ENCODE measurements at places on chromosomes 2 and 18.

- no peak for DNase-seq
Measured at GRCh38 chr2:29657674-29658073, 263.7 kb downstream of the ALK start.

DNA sequence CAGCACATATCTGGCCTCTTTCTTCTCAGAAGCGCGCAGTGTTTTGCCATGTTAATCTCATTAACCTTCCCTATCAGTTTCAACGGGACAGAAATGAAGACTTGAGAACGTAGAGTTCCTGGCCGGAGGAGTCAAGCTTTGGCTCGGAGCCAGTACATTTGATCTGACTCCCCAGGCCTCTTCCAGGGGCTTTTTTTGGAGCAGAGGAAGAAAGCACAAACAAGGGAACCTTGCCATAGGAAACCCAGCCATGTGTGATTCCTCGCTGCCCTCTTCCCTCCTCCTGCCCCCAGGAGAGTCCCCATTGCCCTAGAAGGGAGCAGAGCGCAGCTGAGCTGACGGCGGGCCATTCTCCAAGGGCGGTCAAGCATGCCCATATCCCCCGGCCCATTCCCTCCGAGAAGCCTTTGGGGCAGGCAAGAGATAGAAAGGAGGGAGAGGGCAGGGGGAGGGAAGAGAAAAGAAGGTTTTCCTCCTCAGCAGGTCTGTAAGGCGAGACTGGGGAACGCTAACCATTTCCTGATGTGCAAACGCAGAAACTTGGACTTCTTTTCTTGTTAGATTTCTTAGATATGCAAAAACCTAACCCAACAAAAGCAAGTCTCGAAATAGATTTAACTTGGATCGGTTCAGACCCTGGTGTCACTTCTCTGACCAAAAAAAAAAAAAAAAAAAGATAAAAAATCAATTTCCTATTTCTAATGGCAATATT lies 63.7 kb upstream of the POU3F3 start:
- DNase-seq, result no peak

DNA sequence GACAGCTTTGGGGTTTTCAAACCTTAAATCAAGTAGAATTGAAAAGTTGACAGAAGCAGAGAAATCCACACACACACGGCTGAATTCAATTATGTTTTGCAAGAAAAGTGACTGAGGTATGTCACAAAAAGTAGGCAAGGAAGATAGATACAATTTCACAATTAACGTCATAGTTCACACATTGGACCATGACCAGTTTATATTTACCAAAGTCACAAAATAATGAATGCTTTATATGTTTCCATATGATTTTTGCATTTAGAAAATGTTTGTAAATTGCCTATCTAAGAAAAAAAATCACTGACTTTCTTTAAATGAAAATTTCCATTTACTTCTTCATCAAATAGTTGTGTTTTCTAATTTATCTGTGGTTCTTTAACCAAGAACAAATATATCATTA lies 29.4 kb upstream of the ZNF516 start:
- DNase-seq, result no peak

DNA sequence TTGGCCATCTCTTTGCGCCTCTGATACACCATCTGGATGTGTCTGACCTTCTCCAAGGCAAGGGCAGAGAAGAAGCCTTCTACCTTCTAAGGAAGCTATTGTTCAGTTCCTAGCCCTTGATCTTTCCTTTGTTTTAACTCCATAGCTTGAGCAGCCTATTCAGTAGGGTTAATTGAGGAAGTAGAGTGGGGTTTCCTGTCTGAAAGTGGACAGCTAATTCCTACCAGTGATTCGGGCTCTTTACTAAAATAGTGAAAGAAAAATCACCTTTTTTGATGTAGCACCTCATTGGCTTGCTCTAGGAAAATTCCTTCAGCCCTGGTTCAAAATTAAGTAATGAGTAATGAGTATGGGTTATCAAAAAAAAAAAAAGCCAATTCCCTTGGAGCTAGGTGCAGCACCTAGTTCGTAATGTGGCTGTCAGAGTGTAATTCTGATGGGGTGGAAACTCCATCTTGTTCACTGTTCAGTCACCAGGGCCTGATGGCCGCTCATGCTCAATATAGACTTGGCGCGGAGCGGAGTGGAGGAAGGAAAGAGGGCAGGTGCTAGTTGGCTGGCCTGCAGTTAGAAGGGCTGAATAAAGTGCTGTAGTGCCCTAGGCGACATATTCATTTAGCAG lies 2.9 kb upstream of the MGAT5 start:
- DNase-seq, result no peak

- DNase-seq, result no peak
Measured at GRCh38 chr18:30093376-30093775, 949.2 kb downstream of the DSC3 start.

DNA sequence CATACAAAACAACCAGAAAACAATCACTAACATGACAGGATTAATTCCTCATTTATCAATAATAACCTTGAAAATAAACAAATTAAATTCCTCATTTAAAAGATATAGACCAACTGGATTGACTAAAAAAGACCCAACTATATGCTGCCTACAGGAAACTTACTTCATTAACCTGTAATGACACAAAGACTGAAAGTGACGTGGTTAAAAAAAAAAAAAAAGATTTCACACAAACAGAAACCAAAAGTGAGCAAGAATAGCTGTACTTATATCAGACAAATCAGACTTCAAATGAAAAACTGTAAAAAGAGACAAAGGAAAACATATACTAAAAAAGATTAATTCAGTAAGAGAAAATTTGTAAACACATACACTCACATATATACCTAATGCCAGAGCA lies 201.2 kb downstream of the CCDC178 start:
- no peak for DNase-seq

DNA sequence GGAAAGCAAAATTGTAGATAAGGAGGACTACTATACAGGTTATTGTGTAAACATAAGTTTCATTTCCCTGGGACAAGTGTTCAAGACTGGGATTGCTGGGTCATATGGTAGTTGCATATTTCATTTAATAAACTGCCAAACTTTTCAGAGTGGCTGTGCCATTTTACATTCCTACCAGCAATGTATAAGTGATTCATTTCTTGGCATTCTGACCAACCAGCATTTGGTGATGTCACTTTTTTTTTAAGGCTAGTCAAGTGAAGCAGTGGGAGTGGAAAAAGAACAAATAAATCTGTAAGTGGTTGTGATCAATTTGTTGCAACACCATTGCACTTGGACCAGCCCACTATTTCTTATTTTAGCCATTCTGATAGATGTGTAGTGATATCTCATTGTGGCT lies 5.2 kb upstream of the CHCHD5 start:
- DNase-seq, result no peak

GRCh38 chr2:11520092-11520693 lies 13.7 kb upstream of the GREB1 start:
- DNase-seq, result no peak

GRCh38 chr2:104678181-104678580 lies 175.7 kb upstream of the POU3F3 start:
- DNase-seq, result no peak

- no peak for DNase-seq
Measured at GRCh38 chr2:45345331-45346234, 265.5 kb downstream of the SRBD1 start.

- no peak for DNase-seq
Measured at GRCh38 chr18:26741048-26741447, 124.5 kb downstream of the AQP4 start.

GRCh38 chr2:143607231-143608062 lies 478.2 kb downstream of the ARHGAP15 start:
- DNase-seq, result no peak

DNA sequence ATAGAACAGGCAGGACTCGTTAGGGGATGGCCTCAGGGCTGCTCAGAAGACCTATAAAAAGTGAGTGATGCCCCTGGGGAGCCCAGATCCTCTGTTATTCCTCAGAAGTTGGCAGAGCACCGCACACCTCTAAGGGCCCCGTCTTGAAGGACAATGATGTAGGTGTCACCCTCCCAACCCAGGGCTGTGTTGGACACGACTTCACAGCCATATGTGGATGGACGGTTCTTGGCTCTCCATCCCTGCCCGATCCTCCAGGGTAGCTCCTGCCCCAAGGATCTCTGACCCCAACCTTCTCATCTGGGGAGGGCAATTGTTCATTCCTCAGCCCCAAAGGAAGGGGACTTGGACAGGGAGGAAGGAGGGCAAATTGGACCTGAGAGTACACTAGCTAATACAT lies 246.1 kb downstream of the DYSF start:
- DNase-seq, result no peak

DNA sequence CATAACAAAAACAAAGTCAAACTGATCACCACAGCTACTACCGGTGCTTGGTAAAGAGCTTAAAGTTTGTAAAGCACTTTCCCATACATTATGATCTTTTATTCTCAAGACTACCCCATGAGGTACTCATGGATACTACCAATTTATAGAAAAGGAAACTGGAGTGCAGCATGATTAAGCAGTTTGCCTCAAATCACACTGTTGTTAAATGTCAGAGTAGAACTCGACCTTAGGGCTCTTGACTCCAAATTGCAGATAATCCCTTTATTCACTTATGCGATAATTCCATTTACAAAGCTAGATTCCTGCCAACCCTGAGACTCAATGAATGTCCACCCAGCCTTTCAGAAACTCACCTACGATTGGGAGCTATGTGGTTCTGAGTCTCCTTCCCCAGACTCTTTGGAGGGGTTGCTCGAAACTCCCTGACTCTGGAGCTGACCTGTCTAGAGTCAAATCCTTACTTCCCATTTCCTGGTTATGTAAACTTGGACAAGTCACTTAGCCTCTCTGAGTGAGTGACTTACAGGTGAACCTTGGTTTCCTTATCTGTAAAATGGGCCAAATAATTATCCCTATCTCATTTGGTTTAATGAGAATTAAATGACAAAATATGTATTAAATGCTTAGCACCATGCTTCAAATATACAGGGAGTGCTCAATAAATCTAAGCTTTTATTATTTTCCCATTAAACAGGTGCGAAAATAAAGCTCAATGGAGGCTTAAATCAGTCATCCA lies 47.4 kb downstream of the PSD4 start:
- no peak for DNase-seq

DNA sequence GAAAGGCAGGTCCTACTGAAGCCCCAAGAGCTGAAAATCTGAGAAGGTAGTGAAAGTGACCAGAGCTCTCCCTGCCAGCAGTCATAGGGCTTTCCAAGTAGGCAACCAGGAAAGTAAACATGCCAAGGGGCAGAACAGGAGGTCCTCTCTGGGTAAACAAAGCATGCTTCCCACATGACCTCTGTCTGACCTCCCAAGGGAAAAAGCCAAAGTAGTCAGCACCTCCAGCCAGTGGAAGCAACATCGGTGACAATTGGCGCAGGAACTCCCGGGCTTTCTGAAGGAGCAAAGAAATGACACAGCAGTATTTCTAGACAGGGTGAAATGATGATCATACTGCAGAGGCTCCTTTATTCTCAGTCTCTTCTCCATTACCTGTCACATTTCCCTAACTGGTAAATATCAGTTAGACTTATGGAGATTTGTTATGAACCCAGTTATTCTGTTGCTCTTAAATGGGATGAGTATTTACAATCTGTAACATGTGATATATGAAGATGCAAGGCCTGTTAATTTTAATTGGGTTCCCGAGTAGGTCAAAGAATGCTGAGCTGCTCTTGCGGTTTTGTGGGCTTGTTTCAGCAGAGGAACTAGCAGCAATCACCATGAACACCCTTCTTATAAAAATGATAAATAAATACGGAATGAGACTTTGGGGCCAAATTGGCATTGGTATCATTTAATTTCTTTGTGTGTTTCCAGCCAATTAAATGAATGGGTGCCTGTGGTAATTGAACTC lies 321.0 kb downstream of the RND3 start:
- no peak for DNase-seq

DNA sequence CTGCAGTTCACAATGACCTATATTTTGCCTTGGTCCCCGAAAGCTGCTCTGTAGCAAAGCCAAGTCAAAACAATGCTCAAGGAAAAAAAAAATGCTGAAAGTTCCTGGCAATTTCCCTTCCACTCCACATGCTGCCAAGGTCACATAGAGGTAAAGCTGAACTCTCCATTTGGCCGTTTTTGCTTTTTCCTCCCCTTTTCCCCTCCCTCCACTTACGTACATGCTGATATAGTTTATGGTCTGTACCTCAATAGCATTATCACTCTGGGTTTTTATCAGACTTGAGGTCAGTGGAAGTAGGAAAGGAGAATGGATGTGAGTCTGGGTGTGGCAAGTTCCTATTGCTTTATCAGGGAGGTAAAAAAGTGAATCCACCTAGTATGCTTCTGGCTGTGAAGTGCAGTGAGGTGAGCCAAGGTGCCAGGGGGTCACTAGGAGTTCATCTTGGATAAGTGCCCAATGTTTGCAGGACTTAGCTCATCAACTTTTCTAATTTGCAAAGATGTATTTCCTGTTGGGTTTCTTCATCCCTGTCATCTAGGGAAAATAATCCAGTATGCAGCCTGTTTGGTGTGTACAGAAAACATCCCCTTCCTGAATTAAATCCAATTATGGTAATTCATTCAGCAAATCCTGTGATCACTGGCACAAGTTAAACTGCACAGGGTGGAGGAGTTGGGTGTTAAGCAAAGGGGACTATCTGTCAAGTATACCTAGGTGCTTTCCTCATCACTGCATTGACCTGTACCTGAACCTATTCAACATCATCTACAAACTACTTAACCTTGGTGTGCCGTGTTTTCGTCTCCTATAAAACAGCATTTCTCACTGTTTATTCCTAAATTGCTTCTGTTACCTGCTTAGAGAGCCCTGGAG lies 124.3 kb upstream of the CYP26B1 start:
- no peak for DNase-seq

GRCh38 chr2:40374543-40375240 lies 77.2 kb downstream of the SLC8A1 start:
- DNase-seq, result no peak

All from activated CD4-positive, alpha-beta T cell treated with anti-CD3 and anti-CD28 coated beads for 4 hours (primary cell).